ENCODE measurements at places on chromosomes 13 and 19.

- DNase-seq, result no peak
Observed at GRCh38 chr13:102012299-102013293, 389.3 kb downstream of the FGF14 start.

DNA sequence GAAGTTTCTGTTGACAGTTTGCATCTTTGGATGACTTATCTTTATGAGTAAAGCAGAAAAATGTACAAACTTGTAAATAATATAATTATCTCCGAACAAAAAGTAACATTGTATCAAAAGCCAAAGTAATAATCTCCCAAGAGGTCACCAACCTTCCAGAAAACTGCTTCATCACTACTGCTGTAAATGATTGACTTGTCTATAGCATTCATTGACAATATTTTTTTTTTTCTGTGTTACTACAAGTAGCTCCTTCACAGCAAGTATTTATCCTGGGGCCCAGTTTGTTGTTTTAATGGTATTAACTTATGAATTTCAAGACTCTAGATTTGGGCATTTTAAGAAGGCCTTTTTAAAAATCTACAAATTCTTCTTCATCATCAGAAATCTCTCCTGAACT, 242.4 kb downstream of the KLF12 start:
- DNase-seq, result no peak

DNA sequence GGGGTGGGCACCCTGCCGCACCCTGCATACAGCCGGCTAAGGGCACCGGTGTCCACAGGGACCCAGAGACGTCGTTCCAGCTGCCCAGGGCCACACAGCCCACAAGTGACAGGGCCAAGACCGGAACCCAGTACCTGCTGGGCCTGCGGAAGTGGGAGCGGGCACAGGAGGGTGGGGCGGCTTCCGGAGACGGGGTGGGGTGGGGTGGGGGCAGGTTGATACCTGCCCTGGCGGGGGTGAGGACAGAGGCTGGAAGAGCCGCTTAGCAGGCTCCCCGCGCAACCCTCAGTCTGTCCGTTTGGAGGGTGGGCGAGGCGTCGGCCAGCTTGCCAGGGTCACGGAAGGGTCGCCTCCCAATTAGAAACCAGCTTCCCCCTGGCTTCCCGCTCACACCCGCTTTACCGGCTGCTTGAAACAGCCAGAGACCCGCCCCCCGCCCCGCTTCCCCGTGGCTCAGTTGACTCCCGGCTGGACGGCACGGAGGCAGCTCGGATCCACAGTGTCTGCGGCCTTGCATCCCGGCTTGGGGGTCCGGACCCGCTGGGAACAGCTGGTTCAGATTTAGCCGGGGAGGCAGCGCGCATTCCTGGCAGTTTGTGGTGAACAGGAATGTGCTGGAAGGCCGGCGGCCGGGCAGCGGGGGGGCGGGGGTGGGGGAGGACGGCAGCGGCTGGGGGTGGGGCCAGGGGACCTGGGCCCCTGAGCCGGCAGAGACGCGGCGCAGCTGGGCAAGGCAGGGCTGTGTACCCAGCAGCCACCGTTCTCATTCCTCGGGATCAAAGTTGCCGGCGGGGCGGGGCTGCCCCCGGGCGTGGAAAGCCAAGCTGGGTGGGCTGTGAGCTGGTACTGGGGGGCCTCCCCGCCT, 1.9 kb downstream of the CNN2 start:
- peak; percentile 56 for DNase-seq

DNA sequence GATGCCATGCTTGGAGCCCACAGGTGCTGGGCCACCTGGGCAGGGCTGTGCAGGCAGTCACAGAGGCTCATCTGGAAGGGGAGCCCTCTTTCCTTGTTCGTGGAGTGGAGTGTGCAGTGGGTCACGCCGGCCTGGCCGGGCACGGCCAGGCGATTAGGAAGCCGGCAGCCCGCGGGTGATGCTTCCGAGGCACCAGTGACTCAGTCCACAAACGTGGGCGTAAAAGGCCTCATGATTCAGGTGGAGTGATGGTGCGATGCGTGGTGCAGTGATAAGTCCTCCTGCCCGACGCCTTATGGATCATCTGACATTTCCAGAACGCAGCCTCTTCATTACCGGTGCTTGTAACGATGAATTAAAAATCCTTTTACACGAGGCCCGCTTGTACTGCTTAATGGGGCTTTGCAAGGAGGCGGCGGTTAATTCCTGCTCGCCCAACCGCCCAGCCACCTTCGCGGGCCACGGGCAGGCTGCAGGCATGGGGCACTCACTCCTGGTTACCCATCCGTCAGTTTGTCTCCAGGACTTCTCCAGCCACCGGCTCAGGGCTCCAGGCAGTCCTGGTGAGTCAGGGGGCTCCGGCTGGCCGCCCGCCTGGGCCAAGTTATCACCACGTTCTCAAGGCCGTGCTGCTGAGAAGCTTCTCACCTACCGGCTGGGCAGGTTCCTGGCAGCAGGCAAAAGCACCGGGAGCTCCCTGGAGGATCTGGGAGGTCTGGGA, 172.4 kb downstream of the KDM4B start:
- DNase-seq, result no peak

DNA sequence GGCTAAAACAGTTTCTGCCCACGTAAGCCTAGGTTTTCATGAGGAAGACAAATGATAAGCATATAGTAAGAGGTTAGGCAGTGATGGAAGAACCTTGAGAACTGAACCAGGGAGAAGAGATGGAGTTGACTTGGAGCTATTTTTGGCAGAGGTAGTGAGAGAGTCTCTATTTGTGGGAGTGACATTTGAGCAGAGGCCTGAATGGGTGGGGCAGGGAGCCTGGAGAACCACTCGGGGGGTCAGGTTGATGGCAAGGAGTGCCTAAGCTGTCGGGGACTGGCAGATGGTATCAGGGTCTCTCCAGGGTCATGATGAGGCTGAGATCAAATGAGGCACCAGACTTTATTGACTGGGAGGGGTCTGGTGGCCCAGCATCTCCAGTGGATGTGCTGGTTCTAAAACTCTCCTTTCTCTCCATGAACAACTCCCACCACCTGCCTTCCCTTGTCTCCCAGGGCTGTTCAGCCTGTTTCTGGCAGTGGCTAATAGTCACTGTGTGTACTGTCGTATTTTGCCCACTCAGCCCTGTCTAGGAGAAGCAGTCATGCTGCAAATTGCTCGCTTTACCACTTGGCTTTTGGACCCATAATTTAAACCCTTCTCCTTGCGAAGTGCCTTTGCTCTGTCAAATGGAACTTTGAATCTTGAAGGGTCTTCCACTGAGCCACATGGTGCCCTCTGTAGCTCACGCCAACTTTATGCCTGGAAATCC, 3.6 kb downstream of the MAU2 start:
- DNase-seq, result no peak

GRCh38 chr19:51148580-51148979, 6.5 kb downstream of the SIGLEC7 start:
- no peak for DNase-seq

GRCh38 chr19:15443325-15443724, 6.4 kb downstream of the WIZ start:
- no peak for DNase-seq

DNA sequence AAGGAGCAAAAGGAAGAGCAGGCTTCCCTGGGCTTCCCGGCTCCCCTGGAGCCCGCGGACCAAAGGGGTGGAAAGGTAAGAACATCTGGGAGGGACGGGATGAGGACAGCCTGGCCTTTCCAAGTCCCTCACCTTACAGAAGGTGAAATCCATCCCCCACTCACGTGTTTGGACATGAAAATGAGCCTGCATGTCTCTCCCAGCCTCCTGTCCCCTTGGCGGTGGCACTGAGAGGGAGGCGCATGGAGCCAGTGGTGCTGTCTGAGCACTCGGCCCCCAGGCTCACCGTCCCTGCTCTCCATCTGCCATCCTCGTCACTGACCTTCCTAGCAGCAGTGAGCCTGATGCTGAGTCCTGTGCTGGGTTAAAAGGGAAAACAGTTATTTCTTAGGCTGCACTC, 104.2 kb downstream of the RAB20 start:
- DNase-seq, result no peak
